ENCODE measurements at places on chromosomes 2 and 18.

GRCh38 chr2:65818873-65819451 lies 386.6 kb upstream of the SPRED2 start:
- DNase-seq = no peak

GRCh38 chr2:98708396-98709186 lies 22.3 kb downstream of the MGAT4A start:
- DNase-seq = no peak

GRCh38 chr18:34710934-34711333 lies 836 bp downstream of the DTNA start:
- DNase-seq = peak; percentile 64

DNA sequence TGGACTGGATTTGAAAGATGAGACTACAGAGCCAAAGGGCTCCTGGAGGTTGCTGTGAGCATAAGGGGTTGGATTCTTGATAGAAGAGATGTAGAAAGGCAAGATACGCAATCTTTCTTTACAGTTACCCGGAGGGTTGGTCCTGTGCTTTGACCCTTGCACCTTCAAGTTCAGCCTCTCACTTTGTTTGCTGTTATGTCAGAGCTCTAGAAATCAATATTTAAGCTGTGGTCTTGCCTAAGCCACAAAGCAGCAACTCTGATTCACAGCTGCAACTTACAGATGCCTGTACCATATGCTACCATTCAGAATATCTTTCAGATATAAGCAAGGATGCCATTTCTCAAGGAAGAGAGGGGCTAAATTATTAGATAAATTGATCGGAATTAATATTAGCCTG lies 943.1 kb upstream of the LRRTM1 start:
- no peak for DNase-seq

DNA sequence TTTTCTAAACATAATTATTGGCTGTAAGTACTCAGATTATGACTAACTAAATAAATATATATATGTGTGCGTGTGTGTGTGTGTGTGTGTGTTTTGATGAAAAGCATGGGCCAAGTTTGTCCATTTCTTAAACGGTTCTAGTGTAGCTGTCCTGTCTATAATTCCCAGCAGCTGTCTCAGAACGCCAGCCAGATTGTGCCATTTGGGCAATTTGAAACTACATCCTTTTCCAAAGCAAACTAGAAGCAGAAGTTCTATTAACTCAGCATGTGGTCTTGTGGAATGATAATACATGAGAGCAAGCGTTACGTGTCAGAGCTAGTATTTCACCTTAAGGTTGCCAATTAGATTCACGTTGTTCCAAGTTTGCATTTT lies 1.7 kb downstream of the ARHGAP28 start:
- peak; percentile 49 for DNase-seq

GRCh38 chr2:205571360-205571959 lies 110.8 kb upstream of the NRP2 start:
- DNase-seq = no peak

GRCh38 chr2:24352664-24353063 lies 7.7 kb downstream of the ITSN2 start:
- DNase-seq = no peak

DNA sequence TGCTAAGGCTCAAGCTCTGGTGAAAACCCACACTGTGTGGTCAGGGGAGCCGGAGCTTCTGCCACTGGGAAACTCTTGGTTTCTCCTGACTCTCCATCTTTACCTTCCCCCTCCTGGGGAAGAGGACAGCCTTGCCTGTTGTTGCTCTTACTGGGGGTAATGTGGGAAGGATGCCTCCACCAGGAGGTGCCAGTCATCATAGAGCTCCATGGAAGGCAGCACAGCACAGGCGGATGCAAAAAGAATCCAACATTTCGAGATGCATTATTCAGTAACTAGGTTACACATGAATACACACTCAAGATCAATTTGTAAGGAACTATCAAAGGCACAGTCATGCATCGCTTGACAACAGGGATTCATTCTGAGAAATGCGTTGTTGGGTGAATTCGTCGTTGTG lies 322.6 kb downstream of the AFF3 start:
- peak; percentile 56 for DNase-seq

DNA sequence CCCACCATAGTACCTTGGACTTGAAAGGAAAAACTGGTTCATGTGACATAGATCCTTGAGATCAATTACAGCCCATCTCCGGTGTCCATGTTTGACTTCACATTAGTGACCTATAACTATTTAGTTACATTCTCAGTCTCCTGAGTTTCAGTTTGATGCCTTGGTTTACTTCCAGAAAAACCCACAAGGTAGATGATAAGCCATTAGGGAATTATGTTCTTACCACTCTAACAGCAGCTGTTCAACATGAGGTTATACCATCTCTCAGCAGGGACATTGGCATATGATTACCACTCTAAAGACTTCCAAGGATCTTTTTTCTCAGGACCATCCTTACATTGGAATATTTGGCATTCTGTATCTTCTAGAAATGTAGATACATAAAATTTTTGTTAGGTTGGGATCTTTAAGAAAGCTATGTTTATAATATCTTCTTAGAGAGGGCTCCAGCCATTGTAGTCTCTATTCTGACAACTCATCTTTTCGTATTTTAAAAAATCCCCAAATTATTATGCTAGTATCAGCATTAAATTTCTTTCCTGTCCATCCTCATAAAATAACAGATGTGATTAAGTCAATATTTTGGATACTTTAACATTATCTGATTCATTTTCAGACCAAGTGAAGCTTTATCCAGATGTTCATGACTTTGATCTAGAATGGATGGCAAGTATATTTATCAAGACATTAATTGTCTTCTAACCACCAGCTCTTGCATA lies 258.9 kb downstream of the RDH14 start:
- no peak for DNase-seq

DNA sequence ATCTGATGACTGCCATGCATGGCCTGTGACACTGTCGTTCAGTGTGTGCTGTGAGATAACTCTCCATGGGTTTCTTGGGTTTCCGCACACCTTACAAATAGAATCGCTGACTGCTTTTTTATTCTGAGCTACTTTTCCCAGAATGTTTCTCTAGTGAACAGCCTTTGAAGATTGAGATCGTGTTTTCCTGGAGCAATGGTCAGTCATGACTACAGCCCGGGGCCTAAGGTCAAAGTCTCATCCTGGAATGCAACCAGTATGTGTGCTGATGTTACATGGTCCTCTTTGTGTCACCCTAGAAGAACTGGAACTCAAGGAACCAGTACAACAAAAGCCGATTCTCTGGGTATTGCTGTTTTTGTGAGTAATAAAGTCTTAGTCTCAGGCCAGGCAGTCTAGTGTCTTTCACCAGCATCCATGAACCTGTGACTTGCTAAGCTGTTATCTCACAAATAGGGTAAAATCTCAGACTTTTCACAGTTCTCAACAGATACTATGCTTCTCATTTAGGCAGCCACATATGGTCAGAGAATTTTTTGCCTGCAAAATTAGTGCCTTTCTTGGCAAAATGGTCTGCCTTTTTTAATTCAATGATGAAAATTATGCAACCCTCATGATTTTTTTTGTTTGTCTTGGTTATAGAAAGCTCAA lies 124.9 kb upstream of the PIEZO2 start:
- DNase-seq = no peak

GRCh38 chr2:16609786-16610185 lies 55.8 kb downstream of the CYRIA start:
- no peak for DNase-seq

DNA sequence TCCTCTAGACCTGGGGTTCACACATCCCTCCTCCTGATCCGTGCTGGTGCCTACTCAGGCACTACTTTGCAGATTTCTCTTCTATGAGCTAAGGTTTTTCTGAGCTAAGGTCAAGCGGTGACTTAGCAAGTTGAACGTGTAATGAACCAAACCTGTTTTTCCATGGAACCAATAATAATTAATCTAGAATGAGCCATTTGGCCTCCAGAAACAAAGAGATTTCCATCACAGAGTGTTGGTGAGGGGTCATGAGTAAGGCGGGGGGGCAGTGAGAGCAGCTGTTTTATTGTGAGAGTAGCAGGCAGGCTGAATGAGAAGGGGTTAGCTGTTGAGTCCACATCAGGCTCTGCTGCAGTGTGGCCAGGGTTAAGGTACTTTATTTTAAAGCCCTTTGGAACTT lies 112.0 kb upstream of the FOSL2 start:
- no peak for DNase-seq

DNA sequence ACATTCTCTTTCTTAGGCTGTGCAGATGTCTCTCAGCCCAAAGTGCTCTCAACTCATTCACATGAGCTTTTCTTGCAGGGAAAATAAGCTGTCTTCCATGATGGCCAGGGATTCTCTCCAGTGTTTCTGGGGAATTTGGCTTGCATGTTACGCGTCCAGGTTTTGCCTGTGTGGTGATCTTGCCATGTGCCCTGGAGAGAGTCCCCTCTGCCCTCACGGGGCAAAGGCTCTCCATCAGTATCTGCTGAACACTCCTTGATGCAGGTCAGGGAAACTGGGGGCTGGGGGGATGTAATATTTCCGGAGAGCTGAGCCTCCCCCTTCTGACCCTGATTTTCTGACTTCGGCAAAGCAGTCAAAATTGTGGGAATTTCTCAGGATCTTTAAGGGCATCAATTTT lies 87.6 kb downstream of the ACKR3 start:
- no peak for DNase-seq

DNA sequence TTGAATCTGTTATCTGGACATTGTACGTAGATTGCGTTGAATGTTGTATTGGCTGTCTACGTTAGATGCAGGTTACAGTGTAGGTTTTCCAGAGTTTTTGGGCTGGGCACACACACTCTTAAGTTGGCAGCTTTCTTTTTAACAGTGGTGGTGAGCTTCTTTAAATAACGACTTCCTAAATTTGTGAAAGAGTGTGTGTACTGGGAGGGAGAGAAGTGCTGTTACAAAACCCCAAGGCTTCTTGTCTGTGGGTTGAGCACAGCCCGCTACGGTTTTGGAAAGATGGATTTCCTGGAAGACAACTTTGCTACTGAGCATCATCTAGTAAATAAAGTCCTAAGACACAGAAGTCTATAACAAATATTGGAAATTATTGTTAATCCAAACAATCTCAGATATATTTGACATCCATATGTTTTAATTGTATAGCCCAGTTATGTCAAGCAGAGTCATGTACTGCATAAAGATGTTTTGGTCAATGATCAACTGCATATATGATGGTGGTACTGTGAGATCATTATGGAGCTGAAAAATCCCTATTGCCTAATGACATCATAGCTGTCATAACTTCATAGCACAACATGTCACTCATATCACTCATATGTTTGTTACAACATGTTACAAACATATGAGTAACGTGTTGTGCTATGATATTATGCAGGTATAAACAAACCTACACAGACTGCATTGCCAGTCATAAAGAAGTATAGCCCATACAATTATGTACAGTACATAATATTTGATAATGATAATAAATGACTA lies 7.9 kb upstream of the THUMPD2 start:
- no peak for DNase-seq

GRCh38 chr2:20609349-20609994 lies 41.4 kb downstream of the HS1BP3 start:
- peak; percentile 57 for DNase-seq

GRCh38 chr18:23154823-23155500 lies 19.7 kb downstream of the CABLES1 start:
- no peak for DNase-seq

- DNase-seq = peak; percentile 35
Measured at GRCh38 chr2:51410331-51410730, 378.4 kb upstream of the NRXN1 start.

DNA sequence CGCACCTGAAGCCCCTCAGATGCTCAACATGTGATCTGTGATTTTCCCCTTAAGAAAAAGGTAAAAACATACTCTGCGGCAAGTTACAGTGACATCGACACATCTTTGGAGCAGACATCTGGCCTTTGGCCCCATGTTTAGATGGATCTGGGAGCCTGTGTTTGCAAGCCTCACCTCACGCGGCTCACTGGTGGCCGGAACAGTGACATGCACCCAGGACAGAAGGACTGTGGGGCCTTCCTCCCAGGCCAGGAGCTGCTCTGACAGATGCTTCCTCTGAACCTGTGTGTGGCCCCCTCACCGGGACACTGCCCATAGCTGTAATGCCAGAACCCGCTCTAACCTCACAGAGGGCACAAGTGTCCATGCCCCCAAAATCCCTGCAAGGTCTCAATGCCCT lies 13.1 kb downstream of the PASK start:
- no peak for DNase-seq

GRCh38 chr2:127106457-127106990 lies 430 bp downstream of the BIN1 start:
- DNase-seq = no peak

DNA sequence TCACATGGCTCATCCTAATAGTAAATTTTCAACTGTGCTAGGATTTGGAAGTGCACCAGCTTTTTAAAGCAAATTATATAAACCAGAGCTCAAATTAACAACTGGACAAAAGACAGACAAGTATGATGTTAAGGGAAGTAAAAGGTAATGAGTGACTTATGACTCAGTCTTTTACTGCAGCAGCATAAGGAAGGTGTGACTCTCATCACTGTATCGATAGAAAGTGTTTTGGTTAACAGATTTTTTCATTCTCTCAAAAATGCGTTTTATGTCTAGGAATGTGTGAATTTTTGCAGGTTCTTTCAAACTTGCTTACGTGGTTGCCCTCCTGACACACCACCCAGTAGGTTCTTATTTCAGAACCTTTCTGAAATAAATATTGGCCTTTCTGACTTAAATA lies 244.2 kb upstream of the BOD1L2 start:
- DNase-seq = no peak

DNA sequence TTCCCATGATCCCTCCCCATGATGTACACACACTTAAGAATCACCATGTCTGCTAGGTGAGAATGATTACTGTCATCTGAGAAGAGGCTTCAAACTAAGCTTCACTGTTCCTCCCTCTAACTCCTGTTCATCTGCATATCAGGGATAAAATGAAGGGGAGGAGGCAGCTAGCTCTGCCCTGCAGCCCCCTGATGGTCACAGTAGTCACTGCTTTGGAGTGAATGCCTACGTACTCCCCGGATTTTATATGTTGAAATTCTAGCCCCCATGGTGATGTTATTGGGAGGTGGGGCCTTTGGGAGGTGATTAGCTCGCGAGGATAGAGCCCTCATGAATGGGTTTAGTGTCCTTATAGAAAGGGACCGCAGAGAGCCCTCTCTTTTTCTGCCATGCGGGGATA lies 156.4 kb downstream of the NCKAP5 start:
- DNase-seq = no peak

GRCh38 chr2:96161898-96162297 lies 16.7 kb upstream of the DUSP2 start:
- DNase-seq = no peak

- no peak for DNase-seq
Measured at GRCh38 chr2:42256505-42256904, 87.4 kb downstream of the EML4 start.

GRCh38 chr2:190404487-190404886 lies 3.7 kb upstream of the MFSD6 start:
- no peak for DNase-seq

DNA sequence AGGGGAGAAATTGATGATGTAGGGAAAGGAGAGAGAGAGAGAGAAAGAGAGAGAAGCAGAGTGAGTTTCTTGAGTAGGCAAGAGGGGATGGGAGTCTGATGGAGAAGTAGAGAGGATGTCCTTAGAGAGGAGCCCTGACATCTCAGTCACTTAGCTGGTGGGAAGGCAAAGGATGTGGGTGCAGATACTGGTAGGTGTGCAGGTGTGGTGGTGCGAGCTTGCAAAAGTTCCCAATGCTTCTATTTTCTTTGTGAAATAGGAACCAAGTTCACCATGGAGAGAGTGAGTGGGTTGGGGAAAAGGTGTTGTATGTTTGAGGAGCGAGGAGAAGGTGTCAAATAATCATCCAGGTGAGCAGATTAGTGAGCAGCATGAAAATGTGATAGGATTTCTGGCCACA lies 26.5 kb upstream of the POLE4 start:
- DNase-seq = no peak

- DNase-seq = no peak
Measured at GRCh38 chr2:24919506-24920097, 435 bp downstream of the ADCY3 start.

GRCh38 chr2:228700638-228701037 lies 519.2 kb upstream of the SPHKAP start:
- no peak for DNase-seq
